ENCODE measurements at places on chromosomes 11 and 22. TPM values are rescaled to one million over a fixed set of nuclear protein-coding genes. Genes with fewer than 3 reads are reported as not detected.

The OR52N4 gene
- not detected for total RNA-seq

The CRYBB2 gene
- not detected for total RNA-seq

The UPK2 gene
- not detected for total RNA-seq

The F2 gene
- not detected for total RNA-seq

The APOA4 gene
- total RNA-seq: not detected

The SLN gene
- total RNA-seq: 0.17 TPM

The JAML gene
- not detected for total RNA-seq

The OR8D1 gene
- total RNA-seq: not detected

The SLC22A25 gene
- total RNA-seq: not detected

The OR10A2 gene
- not detected for total RNA-seq

The CARD18 gene
- not detected for total RNA-seq

The MN1 gene
- 37.7 TPM for total RNA-seq

The TUB gene
- total RNA-seq: 8.3 TPM

The BCR gene
- total RNA-seq: 28.6 TPM

The PIWIL4 gene
- 0.82 TPM for total RNA-seq

The KLHL35 gene
- 1.0 TPM for total RNA-seq

The WT1 gene
- total RNA-seq: 30.3 TPM

The POTEH gene
- not detected for total RNA-seq

The PDHX gene
- 18.6 TPM for total RNA-seq

The MPZL2 gene
- not detected for total RNA-seq

The LMNTD2 gene
- 0.60 TPM for total RNA-seq

The LRRC32 gene
- total RNA-seq: 95.5 TPM
